ENCODE measurements at places on chromosomes 3 and 15.
A peak's percentile ranks its signal among the peaks of the same experiment; 100 is the strongest.

DNA sequence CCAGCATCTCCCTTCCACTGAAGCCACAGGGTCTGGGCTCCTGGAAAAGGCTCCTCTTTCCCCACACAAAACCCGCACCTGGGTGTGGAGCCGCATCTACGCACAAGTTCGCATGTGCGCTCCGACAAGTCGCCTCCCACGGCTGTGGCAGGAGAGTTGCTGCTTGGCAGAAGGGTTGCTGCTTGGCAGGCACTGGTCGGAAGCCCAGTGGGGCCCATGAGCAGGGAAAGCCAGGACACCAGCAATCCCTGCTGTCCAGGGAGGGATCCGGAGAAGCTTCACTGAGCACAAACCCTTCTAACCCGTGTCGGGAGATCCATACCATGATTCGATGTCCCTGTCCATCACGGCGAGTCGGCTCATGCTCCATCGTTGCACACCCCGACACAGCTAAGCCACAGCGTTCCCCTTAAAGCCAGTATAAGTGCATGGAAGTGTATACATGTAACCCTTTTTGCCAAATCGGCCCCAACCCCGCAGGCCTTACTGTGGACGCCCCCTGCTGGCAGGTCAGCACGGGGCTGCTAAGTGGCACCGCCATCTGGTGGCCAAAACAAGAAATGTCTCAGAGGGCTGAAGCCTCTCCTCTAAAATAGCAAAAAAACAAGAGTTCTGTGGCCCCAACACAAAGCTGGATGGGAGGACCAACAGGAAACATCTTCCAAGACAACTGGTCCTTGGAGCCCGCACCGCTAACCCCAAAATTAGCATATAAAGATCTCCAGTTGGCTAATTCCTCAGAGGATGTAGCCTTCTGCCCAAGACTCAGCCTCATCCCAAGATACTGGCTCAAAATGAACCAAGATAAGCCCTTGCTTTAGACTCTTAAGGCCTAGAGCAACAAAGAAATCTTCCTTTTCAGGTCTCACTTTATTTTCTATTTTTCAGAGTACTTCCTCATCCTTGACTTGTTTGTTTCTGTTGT is 8.3 kb downstream of the ANKRD63 start:
- DNase-seq, result peak; percentile 80

DNA sequence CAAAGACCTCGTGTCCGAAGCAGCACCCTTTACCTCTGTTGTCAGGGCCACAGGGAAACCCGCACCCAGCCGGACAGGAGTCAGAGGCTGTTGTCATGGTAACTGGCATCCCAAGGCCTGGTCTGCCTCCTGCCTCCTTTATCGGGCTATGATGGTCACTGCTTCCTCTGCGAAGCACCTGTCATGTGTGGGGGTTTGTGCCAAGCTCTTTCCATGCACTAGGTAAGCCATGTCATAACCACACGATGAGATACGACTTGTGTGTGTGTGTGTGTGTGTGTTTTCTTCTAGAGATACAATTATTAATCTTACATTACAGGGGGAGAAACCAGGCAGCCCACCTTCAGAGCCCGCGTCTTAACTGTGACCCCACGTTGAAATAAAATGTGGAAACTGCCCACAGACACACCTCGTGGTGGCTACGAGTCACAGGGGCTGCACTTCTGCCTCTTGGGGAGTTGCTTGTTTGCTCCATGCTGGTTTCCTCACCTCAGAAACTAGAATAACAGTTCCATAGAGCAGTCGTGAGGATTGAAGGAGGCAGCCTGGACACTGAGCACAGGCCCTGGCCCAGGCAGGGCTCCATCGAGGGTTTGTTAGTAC is 18.0 kb downstream of the ZDHHC19 start:
- no peak for DNase-seq

DNA sequence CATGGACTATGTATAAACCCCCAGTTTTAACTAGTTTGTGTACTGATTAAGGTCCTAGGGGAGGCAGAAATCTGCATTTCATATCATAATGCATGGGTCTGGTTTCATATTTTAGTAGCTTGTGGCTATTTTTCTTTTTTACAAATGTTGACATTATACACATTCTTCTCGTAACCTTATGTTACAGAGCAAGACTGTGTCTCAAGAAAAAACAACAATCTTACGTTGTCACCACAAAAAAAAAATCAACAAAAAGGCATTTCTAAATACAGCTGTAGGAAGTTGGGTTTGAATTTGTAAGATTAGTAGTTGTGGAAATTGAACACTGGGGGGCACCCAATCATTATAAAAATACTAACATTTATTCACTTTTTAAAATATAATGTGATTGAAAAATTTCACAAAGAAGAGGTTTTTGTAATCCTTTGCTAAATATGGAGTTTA is 17.9 kb downstream of the SERP1 start:
- no peak for DNase-seq

DNA sequence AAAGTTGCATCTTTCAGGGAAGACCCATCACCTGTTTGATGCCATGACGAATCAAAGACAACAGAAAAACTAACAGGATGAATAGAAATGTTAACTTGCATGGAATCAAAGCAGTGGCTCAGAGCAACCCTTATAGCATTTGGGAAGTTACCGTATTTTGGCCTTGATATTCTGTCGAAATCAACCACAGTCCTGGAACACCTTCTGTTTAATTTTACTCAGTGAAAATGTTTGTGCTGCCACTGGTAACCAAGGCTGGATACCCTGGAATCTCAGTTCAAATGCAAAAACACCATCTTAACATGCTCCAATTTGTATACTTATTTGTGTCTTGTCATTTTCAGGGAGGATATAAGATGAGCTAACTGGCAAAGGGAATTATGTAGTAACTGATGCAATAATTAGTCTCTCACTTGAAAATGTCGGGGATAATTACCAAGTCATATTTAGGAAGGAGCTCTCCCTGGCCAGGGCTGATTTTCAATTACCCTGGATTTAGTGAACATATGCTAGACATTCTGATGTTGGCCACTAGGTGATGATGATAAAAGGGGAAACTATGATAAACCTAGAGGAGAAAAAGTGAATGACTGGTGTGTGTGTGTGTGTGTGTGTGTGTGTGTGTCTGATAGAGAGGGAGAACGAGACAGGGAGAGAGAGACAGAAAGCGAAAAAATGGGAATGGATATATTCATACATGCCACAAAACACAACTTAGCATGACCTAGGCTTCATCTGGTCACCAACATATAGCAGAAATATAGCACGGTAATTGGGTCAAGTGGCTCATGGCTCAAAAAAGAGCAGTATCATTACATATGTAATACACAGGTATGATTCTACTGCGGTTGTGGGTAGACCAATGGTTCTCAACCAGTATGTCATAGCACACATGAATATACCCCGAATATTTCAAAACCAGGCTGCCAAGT is 19.0 kb upstream of the PRICKLE2 start:
- no peak for DNase-seq

DNA sequence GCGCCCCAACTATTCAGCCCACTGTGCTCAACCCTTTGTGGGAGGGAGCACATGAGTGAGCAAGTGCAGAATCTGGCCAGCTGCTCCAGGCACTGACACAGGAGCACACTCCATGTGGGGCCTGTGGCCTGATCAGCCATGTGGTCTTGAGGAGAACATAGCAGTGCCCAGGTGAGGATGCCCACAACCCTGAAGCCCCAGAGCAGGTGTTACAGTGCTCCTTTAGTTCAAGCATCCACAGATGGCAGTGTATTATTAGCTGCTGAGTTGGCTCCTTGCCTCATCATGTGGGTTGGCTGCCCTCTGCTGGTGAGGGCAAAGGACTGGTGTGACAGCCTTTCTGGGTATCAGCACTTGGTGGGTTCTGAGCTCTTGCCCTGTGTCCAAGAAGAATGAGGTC is 1588.2 kb downstream of the SI start:
- peak; percentile 15 for DNase-seq

DNA sequence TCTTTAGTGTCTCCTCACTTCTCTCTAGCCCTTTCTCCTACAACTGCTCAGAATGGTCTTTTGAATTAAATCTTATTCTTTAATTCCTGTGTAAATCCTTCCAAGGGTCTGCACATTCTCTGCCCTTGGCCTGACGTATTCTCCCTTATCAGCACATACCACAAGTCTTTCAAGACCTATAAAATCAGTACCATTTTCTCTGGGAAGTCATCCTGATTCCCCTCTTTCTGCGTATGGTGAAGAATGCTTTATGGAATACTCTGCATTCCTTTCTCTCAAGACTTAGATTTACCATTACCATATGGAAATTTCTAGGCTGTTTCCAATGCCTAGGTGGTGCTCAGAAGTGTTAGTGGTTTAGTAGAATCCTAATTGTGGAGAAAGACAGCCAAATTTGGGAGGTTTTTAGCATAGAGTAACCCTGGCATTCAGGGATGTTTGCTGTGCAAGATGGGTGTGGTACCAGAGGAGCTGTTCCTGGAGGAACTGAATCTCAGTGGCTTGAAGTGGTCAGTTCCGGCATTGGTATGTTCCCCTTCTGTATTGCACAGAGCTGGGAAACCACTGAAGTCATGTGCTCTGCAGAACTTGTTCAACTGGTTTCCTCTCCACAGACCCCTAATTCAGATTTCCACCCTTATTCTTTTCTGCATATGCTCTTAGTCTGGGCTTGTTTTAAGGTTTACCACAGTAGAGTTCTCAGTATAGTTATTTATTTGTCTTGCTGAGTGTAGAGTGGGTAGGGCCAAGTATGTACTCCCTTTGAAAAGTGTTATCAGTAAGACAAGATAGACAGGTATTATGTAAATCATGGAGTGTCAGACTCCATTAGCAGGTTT is 24.5 kb downstream of the IQGAP1 start:
- no peak for DNase-seq

- no peak for DNase-seq
Observed at GRCh38 chr15:70340494-70340870, 242.8 kb upstream of the TLE3 start.

GRCh38 chr3:25412269-25412668 is 15.8 kb upstream of the RARB start:
- no peak for DNase-seq

- DNase-seq, result no peak
Observed at GRCh38 chr3:179174898-179175297, 26.7 kb downstream of the PIK3CA start.

DNA sequence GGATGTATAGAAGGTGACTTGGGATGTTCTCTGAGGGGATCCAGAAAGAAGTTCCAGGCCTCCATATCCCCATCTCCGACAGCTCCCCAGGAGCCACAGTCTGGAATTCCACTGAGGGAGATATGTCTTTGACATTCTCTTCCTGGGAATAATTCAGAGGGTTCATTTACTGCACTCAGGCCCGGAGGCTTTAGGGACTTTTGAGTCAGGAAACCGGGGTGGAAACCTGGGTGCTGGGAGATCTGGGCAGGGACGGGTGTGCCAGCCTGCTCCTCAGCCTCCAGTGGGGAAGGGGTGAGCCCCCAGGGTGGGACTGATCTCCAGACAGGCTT is 147.7 kb downstream of the SMAD6 start:
- DNase-seq, result no peak

- DNase-seq, result no peak
Observed at GRCh38 chr3:53254509-53255422, 1.1 kb downstream of the TKT start.

- no peak for DNase-seq
Observed at GRCh38 chr3:15556512-15556911, 35.0 kb upstream of the COLQ start.

DNA sequence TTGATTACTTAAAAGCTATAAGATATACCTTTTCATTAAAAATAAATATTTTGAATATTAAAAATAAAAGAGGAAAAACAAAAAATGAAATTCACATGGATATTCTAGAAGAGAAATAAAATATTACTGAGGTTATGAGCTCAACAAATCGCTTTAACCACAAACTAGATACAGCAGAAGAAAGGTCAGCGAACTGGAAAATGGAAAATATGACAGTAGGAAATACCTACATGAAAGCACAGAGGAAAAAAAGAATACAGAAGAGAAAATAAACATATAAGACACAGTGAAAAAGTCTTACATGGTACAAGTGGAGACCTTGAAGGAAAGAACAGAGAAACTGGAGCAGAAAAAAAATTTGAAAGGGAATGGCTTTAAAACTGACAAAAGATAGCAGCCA is 33.2 kb downstream of the SCAPER start:
- no peak for DNase-seq

GRCh38 chr3:192896208-192896607 is 21.4 kb downstream of the MB21D2 start:
- DNase-seq, result no peak

DNA sequence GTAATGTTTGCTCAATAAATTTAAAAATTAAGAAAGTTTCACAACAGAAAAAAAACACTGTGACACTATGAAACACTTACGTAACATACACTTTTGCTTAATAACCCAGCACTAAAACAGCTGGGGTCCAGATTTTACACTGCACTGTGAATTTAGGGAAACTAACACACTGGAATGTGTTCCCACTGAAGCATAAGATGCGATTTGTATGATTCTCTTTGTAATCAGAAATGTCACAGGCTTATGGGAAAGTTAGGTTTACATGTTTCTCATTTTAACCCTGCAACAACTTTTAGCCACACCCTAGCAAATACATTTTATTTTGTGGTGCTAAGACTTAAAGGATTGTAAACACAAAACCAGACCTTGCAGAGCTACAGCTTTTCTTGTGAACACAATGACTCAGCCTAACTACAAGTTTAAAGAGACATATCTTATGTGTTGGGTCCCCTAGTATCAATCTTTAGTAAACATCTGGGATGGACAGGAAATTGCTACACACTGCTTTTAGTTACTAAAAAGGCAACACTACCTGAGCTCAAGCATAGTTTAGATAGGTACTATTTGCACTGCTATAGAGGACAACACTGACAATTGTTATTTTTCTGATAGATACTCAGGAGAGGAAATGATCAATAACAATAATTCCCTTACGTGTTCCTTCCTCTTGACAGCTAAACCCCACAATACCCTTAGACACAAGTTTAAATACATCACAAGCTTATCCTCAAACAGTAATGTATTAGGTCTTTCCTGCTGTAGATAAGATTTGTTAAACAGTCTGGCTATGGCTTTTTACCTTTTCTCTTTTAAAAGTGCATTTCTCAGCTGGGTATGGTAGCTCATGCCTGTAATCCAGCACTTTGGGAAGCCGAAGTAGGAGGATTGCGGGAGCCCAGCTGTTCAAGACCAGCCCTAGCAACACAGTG is 3.8 kb downstream of the PLD1 start:
- peak; percentile 79 for DNase-seq

Data from Panc1 (cell line).